ENCODE measurements at places on chromosomes 5 and 9.

GRCh38 chr5:102832445-102832844, 77.3 kb downstream of the PAM start:
- no peak for DNase-seq

GRCh38 chr5:10475931-10476676, 34.4 kb downstream of the ROPN1L start:
- DNase-seq, result no peak

DNA sequence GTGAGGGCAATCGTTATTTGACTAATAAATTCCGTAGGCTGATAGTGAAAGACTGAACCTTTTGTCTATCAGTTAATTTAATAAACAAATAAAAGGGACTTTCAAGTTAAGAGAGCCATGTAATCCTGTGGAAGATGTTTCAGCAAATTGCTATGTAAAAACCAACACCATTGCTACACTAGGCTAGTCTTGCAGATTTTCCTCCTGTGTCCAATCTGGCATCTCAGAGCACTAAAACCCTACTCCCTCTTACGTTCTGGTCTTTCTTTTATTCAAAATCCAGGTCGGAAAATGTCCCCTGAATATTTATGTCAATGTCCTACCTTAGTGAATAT, 478.8 kb upstream of the TNC start:
- DNase-seq, result no peak

- DNase-seq, result no peak
Observed at GRCh38 chr5:35285435-35285834, 55.1 kb upstream of the PRLR start.

GRCh38 chr5:59143926-59144333, 561.1 kb downstream of the RAB3C start:
- no peak for DNase-seq

GRCh38 chr5:57539281-57539701, 56.7 kb upstream of the ACTBL2 start:
- DNase-seq, result no peak

GRCh38 chr9:5895782-5896181, 5.1 kb downstream of the MLANA start:
- no peak for DNase-seq

- DNase-seq, result no peak
Observed at GRCh38 chr5:10130881-10131280, 118.8 kb downstream of the ATPSCKMT start.

GRCh38 chr9:20618361-20618802, 3.9 kb downstream of the MLLT3 start:
- DNase-seq, result peak; percentile 49
